Hair follicle dermal papilla cell (primary cell): ENCODE measurements at places on chromosomes 4 and X. TPM values are rescaled to one million over a fixed set of nuclear protein-coding genes. Genes with fewer than 3 reads are reported as not detected.

The SEPSECS gene
- total RNA-seq: 9.8 and 9.9 TPM in 2 replicates

The RHOXF2B gene
- not detected in 2 replicates for total RNA-seq

The HSFX2 gene
- total RNA-seq: not detected in 2 replicates

The ASB12 gene
- total RNA-seq: 0.16 TPM in 1 of 2 replicates, not detected in the other

The ATP2B3 gene
- 0.16 TPM in 1 of 2 replicates, not detected in the other for total RNA-seq

The UGT2B11 gene
- total RNA-seq: not detected in 2 replicates

The AFF2 gene
- total RNA-seq: 0.97 and 2.4 TPM in 2 replicates

The ATXN3L gene
- not detected in 2 replicates for total RNA-seq

The MORF4L2 gene
- 675 and 737 TPM in 2 replicates for total RNA-seq

The RBM46 gene
- 0.12 and 0.16 TPM in 2 replicates for total RNA-seq

The DOK7 gene
- not detected in 2 replicates for total RNA-seq

The AWAT1 gene
- not detected in 2 replicates for total RNA-seq

The CTSO gene
- 25.4 and 27.6 TPM in 2 replicates for total RNA-seq

The NXT2 gene
- 12.5 and 13.0 TPM in 2 replicates for total RNA-seq

The DCAF8L2 gene
- total RNA-seq: not detected in 2 replicates

The BEX5 gene
- 0.32 TPM in 1 of 2 replicates, not detected in the other for total RNA-seq

The HPSE gene
- 0.16 and 0.49 TPM in 2 replicates for total RNA-seq

The MAGED4B gene
- total RNA-seq: 72.4 and 78.0 TPM in 2 replicates

The LIN54 gene
- total RNA-seq: 11.5 and 13.5 TPM in 2 replicates

The CHRDL1 gene
- total RNA-seq: 0.49 and 1.6 TPM in 2 replicates
